ENCODE measurements at places on chromosomes 1 and 21.

- H3K4me1 ChIP-seq = no peaks in the 10 kb centered on the region
- no peaks in the 10 kb centered on the region for H3K27me3 ChIP-seq
- H3K27ac ChIP-seq = no peak overlapping the region
These were observed 205.5 kb upstream of the HOOK1 start for GRCh38 chr1:59609245-59609644.

DNA sequence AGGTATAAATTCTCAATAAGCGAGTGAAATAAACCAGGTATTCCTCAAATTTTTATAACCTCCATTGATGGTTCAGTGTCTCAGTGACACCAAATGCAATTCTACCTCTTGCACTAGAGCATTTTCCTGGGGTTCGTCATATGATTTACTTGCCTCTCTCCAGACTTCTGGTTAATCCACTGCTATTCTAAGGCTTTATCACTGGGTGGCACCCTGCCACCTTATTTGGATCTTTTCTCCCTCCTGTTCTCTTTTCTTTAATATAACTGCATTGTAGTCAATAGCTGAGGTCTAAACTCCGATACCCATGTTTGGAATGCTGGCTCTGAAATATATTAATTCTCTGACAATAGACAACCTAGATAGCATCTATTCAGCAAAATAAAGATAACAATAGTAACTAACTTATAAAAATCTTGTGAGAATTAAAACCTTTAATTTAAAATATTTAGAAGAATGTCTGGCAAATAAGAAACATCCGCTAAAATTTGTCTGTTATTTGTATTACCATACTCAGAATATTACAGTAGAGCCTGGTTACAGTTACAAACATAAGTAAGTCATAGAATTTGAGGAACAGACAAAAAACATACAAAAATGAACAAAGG, 436.4 kb downstream of the PLA2G4A start:
- no peaks in the 10 kb centered on the region for H3K27me3 ChIP-seq
- no peaks in the 10 kb centered on the region for H3K4me1 ChIP-seq
- no peak overlapping the region for H3K27ac ChIP-seq
- H3K36me3 ChIP-seq = no peaks in the 10 kb centered on the region

DNA sequence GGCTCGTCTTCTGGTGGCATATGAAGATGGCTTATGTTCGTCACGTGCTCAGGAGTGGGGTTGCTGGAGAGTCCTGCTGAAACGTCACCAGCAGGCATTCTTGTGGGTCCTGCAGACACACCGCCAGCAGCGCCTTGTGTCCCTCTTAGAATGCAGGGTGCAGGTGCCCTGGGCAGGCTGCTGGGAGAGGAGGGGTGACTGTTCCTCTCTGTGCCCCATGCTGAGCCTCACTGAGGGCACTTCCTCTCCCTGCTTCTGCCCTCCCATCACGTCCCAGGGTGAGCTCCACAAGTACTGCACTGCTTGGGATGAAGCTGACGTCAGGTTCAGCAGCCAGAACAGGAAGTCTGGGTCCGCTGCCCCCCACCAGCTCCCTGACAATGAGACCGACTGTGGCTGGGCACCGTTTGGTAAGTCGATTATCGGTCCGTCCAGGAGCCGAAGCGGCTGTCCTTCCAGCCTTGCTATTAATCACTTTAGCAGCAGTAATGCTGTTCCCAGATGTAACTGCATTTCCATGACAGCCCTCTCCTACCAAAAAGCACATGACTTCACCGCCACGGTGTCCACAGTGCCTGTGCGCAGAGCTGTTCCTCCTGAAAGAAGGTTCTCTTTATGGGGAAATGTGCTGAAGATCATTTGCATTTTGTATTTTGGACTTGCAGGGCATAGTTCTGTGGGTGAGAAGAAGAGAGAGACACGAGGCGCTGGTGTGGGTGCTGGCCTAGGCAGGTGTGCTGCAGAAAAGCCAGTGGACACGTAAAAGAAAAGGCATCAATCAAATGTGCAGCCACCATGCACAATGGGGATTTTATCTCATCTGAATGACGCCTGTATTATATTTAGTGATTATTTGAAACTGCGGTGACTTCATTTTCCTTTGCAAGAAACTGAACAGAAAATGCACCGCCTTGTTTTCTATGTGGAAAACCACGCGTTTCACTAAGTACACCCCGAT, 21.0 kb downstream of the SLC37A1 start:
- no peak for DNase-seq
- no peaks in the 10 kb centered on the region for H3K4me1 ChIP-seq
- peaks cover 8% of the 10 kb centered on the region for H3K36me3 ChIP-seq
- no peak overlapping the region for H3K4me3 ChIP-seq
- H3K27ac ChIP-seq = no peak overlapping the region

DNA sequence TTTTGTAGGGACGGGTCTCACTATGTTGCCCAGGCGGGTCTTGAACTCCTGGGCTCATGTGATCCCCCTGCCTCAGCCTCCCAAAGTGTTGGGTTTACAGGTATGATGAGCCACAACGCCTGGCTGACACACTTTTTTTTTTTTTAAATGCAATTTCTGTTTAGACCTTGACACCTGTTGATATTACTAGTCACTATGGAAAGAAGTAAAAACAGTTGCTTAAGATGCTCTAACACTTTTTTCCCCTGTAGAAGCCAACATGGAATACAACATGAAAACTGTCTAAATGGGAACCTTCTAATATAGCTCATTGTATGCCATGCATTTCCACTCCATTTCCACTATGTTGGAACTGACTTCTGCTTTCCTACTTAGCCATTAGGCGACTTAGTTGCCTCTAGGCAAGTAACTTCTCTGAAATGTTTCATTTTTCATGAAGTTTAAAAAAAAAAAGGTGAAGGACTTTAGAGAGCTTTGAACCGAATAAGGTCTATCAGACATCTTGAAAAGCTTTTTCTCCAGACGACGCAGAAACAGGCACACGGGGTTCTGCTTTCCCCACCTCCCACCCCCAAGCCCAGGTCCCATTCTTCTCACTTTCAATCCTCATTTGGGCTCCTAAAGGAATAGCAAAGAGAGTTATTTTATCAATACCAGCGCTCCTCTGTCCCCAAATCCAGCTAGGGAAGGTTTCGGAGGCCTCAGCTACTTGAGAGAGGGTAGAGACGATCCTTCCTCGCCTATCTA, 648 bp upstream of the DR1 start:
- no peaks in the 10 kb centered on the region for H3K27me3 ChIP-seq
- peaks cover 13% of the 10 kb centered on the region for H3K4me1 ChIP-seq
- H3K4me3 ChIP-seq = peak overlapping the region; percentile 97
- peak; percentile 35 for DNase-seq
- H3K36me3 ChIP-seq = no peaks in the 10 kb centered on the region

DNA sequence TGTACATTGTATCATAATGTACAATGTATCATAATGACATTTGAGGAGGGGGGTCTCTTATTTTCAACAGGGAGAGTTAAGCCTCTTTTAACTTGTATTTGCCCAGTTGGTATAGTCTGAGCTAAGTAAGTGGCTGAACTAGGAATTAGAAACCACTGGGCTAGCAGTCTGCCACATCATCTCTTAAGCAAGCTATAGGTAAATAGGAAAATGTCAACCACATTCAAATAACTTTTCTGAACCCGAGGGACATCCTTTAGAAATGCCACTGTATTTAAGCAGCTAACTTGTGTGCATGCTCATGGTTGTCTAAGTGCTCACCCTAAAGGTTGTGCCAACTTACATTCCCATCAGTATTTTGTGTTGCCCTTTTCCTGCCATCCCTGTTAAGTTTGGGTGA, 35.5 kb upstream of the ASB17 start:
- no peaks in the 10 kb centered on the region for H3K36me3 ChIP-seq
- H3K4me1 ChIP-seq = peaks cover 20% of the 10 kb centered on the region
- no peak overlapping the region for H3K4me3 ChIP-seq
- H3K27ac ChIP-seq = no peak overlapping the region
- peak; percentile 15 for DNase-seq

DNA sequence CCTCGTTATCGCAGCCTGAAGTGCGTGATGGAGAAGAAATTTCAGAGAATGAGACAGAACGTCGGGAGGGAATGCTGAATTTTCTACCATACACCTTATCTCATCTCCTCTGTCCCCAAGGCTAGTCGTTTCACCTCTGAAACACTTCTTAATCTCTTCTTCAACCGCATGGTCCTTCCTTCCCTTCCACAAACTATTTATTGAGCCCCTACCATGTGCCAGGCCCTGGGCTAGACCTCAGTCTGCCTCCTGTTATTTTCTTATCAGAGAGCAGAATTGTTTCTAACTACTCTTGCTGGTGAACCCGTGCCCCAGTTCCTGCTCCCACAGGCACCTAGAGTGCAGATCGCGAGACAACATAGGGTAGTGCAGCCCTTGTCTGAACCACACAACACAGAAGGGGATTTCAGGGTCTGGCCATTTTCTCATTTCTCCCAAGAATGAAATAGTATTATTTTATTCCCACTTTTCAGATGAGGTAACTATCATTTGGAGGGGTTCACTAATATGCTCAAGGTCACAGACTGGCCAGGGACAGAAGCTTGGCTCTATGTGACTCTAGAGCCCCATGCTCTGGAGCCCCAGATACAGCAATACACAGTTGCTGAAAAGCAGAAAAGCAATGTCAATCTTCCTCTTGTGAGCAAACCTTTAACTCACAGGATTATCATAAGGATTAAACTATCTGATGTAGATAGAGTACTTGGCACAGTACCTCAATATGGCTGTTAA, 598 bp upstream of the ADIPOR1 start:
- peak overlapping the region; percentile 21 for H3K27ac ChIP-seq
- H3K4me3 ChIP-seq = peak overlapping the region; percentile 96

GRCh38 chr1:65243491-65243890, 65.9 kb upstream of the DNAJC6 start:
- no peaks in the 10 kb centered on the region for H3K36me3 ChIP-seq
- H3K27ac ChIP-seq = no peak overlapping the region
- no peak overlapping the region for H3K4me3 ChIP-seq
- peaks cover 8% of the 10 kb centered on the region for H3K4me1 ChIP-seq
- no peak for DNase-seq
- no peaks in the 10 kb centered on the region for H3K27me3 ChIP-seq

DNA sequence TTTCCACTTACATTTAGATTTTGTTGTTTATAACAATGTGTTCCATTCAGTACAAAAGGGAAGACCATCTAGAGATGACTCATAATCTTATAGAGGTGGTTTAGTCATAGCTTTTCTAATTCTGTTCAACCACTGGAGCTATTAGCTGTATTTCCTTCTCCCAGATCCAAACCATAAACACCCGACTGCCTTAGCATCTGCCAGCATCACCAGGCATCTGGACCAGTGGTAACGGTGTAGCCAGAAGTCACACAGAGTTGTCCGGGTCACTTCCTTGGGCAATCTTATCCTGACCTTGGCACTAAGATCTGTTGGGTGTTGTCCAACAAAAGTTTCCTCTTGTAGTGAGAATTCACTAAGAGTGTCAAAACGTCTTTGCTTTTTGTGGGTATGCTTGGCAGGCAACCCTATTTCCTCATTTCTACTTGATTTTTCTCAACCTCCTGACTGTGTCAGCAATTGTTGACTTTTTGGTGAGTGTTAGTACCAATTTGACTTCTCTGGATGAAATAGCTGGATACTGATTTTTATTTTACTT, 372.1 kb upstream of the B3GALT2 start:
- DNase-seq = peak; percentile 66
- H3K27ac ChIP-seq = no peak overlapping the region
- H3K27me3 ChIP-seq = no peaks in the 10 kb centered on the region
- H3K4me1 ChIP-seq = peaks cover 3% of the 10 kb centered on the region
- H3K4me3 ChIP-seq = no peak overlapping the region
- no peaks in the 10 kb centered on the region for H3K36me3 ChIP-seq

- no peak for DNase-seq
- H3K27me3 ChIP-seq = peaks cover 7% of the 10 kb centered on the region
- no peaks in the 10 kb centered on the region for H3K36me3 ChIP-seq
- H3K4me3 ChIP-seq = no peak overlapping the region
- H3K27ac ChIP-seq = no peak overlapping the region
These were observed 59.0 kb upstream of the ATF3 start for GRCh38 chr1:212549503-212550017.

DNA sequence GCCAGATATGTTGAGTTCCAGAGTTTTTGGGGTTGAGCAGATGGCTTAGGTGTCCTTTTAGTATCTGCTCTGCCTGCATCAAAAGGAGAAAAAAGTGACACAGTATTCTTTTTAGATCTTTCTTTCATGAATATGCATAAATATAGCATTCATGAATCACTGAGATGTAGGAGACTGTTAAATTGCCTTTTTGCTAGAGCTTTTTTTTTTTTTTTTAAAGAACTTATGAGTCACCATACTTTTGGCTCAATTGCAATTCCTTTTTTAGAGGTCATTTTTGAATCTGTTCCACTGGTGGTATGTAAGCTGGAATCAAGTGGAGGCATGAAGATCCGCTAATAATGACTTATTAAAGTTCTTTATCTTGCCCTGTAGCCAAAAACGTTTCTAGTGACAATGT, 480.9 kb upstream of the ZRANB2 start:
- no peaks in the 10 kb centered on the region for H3K36me3 ChIP-seq
- peak overlapping the region; percentile 21 for H3K4me3 ChIP-seq
- peaks cover 18% of the 10 kb centered on the region for H3K4me1 ChIP-seq
- no peaks in the 10 kb centered on the region for H3K27me3 ChIP-seq
- DNase-seq = peak; percentile 69
- peak overlapping the region; percentile 96 for H3K27ac ChIP-seq

DNA sequence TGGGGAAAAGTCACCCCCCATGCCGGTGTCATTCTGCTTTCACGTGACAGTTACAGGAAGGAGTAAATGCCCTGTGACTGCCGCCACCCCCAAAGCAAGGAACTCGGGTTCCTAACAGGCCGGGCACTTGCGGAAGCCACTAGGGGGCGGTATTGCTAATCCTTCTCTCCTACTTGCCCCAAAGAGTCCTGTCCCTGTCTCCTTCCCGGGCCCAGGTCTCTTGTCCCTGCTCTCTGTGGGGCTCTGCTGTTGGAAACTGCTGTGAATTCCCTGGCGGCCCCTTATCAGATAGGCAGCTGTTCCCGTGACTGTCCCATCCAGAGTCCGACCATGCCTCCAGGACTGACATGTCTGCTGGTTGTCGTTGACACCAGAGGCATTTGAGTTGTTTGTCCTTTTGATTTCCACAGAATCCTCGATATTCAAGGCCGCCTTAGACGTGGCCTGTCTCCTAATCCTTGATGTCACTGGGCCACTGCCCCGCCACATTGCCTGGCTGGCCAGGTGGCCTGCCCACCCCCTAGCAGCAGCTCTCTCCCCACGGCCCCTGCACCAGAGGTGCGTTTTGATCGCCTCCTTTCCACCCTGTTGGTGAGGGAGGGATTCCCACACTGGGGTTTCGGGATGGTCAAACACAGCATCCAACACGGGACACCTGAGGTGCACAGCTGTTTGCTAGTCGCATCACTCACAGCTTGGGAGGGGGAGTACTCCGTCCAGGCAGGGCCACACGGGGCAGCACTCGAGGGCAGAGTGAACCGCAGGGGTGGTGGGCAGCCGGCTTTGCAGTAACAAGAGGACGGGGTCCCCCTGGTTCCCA, 37.3 kb downstream of the CHAF1B start:
- no peaks in the 10 kb centered on the region for H3K4me1 ChIP-seq
- no peak overlapping the region for H3K4me3 ChIP-seq
- H3K27ac ChIP-seq = peak overlapping the region; percentile 43
- no peaks in the 10 kb centered on the region for H3K27me3 ChIP-seq
- no peaks in the 10 kb centered on the region for H3K36me3 ChIP-seq

Data from PC-3 (cell line).